ENCODE measurements at places on chromosomes 5 and 9. TPM values are rescaled to one million over a fixed set of nuclear protein-coding genes. Genes with fewer than 3 reads are reported as not detected.

The CTNNA1 gene
- total RNA-seq, result 378 TPM

The SH2D3C gene
- 1.3 TPM for total RNA-seq

The TMEM171 gene
- total RNA-seq, result 0.42 TPM

The ADGRV1 gene
- total RNA-seq, result 55.4 TPM

The TMC1 gene
- total RNA-seq, result 2.5 TPM

The WNK2 gene
- total RNA-seq, result 69.4 TPM

The EQTN gene
- not detected for total RNA-seq

The PCDHAC2 gene
- 5.4 TPM for total RNA-seq

The ALDOB gene
- not detected for total RNA-seq

The ADAMTSL2 gene
- total RNA-seq, result 0.61 TPM

The PPWD1 gene
- total RNA-seq, result 43.2 TPM

The PLAC8L1 gene
- 0.64 TPM for total RNA-seq

The LVRN gene
- total RNA-seq, result 0.09 TPM

The AIF1L gene
- 122 TPM for total RNA-seq

The OBP2B gene
- total RNA-seq, result not detected

The PPP1R26 gene
- 38.0 TPM for total RNA-seq

The PCDHA10 gene
- 10.7 TPM for total RNA-seq
